ENCODE measurements at places on chromosomes 7 and 10.

DNA sequence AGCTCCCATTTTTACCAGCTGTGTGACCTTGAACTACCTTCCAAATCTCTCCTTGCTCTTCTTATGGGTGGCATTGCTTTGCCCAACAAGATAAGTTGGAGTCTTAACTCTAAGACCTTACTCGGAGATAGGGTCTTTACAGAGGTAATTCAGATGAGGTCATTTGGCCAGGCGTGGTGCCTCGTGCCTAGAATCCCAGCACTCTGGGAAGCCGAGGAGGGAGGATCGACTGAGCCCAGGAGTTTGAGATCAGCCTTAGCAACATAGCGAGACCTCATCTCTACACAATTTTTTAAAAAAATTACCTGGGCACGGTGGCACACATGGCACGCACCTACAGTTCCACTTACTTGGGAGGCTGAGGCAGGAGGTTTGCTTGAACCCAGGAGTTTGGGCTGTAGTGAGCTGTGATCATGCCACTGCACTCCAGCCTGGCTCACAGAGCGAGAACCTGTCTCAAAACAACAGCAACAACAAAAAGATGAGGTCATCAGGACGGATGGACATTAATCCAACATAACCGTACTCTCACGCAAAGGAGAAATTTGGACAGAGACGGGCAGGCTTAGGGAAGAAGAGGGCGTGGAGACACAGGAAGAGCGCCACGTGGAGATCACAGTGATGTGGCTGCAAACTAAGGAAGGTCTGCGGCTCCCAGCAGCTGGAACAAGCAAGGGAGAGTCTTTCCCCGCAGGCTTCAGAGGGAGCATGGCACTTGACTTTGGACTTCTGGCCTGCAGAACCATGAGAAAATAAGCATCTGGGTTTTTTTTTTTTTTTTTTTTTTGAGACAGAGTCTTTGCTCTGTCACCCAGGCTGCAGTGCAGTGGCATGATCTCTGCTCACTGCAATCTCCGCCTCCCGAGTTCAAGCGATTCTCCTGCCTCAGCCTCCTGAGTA is 122.3 kb upstream of the CARD11 start:
- no peak for DNase-seq

- no peak for DNase-seq
These were observed 77.1 kb downstream of the MPLKIP start for GRCh38 chr7:40057292-40057691.

- DNase-seq: no peak
These were observed 350.7 kb downstream of the IPMK start for GRCh38 chr10:57917019-57917418.

DNA sequence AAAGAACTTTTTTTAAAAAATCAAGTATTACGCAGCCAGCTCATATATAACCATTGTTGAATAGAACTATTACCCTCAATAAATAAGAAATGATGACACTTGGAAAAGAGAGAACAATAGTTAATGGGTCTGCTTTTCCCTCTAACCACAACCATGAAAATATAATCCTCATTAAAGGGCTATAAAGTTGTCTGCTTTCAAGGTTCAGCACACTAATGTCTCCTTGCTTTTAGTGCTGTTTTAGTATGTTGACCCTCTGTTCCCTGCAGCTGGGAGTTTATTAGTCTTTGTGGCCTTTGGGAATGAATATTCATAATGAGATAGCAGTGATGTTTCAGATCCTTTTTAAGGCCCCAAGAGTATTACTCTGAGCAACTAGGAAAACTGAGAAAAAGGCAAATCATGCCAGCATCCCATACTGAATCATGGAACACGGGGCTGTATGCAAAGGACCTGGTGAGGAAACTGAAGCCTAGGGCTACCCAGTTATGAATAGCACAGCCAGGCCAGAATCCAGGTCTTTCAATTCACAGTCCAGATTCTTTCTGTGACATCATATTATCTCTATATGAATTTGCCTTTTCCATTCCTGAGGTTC is 332.0 kb upstream of the LRGUK start:
- DNase-seq: no peak

DNA sequence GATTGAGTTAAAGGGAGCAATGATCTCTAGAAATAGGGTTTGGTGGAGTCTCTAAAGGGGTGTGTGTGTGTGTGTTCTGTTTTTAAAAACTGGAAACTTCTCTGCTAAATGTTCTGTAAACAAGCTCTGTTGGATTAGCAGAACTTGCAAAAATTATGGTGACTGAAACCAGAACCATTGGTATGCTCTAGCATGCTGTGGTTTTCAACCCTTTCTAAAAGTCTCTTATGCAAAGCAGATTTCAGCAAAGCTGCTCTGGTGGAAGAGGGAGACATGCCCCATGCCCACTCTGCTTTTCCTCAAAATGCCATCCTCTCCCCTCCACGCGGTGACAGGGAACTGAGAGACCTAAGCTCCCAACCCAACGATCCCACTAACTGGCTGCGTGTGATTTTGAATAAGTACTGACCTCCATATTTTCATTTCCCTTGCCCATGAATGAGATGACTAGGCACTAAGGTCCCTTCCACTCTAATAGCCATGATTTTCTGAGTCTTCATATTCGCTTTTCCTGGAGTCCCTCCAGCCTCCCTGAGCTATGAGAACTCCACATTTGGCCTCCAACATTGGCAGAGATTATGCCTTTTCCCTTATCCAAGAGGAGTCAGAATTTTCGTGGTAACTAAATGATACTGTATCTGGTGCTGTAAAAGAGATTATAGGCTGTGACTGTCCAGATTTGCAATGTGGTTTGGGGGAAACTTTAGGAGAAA is 117.3 kb upstream of the PALS2 start:
- DNase-seq: no peak

DNA sequence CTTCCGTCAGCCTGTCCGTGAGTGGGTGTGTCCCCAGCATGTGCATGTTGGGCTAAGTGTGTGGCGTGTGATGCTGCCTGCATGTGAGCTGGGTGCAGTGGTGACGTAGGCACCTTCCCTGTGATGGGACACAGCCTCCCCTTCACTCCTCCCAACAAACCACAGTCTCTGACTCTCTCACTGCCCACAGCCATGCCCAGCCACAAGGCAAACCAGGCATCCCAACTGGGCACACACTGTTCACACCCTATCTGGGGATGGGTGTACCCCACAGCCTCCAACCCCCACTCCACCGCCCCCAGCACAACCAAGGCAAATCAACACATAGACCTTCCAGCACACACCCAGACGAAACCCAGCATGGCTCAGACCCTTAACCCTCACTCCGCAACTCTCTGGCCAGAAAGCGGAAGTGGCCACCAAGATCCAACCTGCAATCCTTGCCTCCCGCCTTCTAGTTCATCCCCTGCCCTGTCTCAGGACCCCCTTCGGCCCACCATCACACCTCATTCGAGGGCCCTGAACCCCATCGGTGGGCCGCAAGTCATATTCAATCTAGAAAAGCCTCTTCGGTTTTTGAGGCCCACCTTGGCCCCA is 10.4 kb downstream of the PSD start:
- DNase-seq: no peak

GRCh38 chr10:94992811-94993210 is 54.4 kb downstream of the CYP2C9 start:
- no peak for DNase-seq

- DNase-seq: no peak
These were observed 176.0 kb downstream of the KIAA1217 start for GRCh38 chr10:24384954-24385353.

DNA sequence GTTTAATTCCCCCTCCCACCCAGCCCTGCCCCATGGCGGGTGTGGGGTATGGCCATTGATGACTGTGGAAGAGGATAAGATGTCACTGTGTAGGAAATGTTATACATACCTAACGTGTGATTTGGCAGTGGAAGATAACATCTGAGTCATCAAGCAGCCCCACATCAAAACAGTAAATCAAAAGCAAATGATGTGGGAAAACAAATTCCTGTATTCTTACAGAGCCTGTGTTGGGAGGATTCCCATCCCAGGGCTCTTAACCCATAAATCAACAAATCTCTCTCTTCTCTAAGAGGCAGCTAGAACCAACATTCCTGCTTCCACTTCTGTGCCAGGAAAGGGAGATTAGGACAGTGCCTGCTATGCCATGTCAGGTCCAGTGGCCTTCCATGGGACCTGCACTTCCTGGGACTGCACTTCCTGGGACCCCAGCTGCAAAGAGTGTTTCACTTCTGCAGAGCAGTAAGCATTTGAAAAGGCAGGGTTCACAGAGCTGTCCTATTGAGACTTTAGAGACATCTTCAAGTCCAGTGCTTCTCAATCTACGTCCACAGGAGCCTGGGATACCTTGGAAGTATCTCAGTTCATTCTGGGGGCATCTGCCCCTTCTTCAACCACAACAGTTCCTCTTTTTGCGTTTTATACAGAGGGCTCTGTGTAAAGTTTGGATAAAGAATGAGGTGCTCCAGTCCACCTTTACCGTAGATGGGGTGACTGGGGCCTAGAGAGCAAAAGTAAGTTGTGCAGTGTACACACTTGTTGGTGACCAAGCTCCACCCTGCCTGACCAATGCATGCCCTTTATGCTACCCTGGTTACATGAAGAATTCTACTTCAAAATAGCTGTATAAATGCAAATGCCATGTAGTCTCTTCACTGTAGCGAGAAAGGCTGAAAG is 45.7 kb downstream of the ATXN7L1 start:
- DNase-seq: no peak

GRCh38 chr10:3852147-3852904 is 67.3 kb upstream of the KLF6 start:
- DNase-seq: no peak

- DNase-seq: no peak
These were observed 9.1 kb downstream of the PRKG1 start for GRCh38 chr10:51083356-51083853.

Data from cortex of kidney (tissue), 1 donor.